Sigmoid colon (tissue), 7 donors: ENCODE measurements at places on chromosomes 16 and 17. TPM values are rescaled to one million over a fixed set of nuclear protein-coding genes. Genes with fewer than 3 reads are reported as not detected.

The KRT40 gene
- total RNA-seq: not detected

The KRTAP9-2 gene
- total RNA-seq: not detected

The CD68 gene
- total RNA-seq: 24.6 TPM

The KRTAP3-2 gene
- total RNA-seq: not detected

The PTX4 gene
- total RNA-seq: not detected

The SHCBP1 gene
- total RNA-seq: 0.66 TPM

The SYT17 gene
- total RNA-seq: 2.5 TPM

The SLFN14 gene
- total RNA-seq: not detected

The TP53TG3F gene
- total RNA-seq: not detected

The NPIPA3 gene
- total RNA-seq: 2.8 TPM

DNA sequence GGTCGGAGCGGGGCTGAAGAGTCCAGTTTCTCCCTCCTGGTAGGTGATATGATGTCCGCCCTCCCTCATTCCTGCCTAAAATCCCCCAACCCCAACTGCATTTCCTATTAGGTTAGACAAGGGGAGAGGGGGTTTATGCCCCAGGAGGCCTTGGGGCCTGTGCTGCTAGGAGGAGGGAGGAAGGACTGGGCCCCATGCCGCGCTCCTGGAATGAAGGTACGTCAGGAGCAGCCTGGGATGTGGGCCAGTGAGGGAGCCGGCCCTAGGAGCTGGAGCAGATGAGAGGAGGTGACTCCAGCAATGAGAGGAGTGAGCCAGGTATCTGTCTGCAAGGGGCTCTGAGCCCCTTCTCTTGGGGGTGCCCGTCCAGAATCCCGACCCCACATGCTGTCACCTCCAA, 46.9 kb upstream of the CDC42EP4 start:
- H3K27ac ChIP-seq: peak overlapping the region; percentile 86
- no peaks in the 10 kb centered on the region for H3K36me3 ChIP-seq
- H3K27me3 ChIP-seq: no peaks in the 10 kb centered on the region
- H3K4me1 ChIP-seq: peaks cover 48% of the 10 kb centered on the region

DNA sequence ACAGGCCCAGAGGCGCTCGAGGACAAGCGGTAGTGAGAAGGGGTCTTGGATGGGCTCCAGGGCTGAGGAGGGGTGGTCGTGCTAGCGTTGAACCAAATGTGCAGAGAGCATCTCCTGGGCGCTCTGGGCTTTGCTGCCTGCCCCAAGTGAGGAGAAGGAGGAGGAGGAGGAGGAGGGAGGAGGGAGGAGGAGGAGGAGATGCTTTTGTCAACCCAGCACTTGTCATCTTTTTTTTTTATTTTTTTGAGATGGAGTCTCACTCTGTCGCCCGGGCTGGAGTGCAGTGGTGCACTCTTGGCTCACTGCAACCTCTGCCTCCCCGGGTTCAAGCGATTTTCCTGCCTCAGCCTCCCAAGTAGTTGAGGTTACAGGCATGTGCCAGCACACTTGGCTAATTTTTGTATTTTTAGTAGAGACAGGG, 59.8 kb downstream of the PGS1 start:
- no peak for DNase-seq
- H3K27ac ChIP-seq: no peak overlapping the region
- H3K4me3 ChIP-seq: no peak overlapping the region
- H3K27me3 ChIP-seq: peaks cover 38% of the 10 kb centered on the region
- H3K4me1 ChIP-seq: no peaks in the 10 kb centered on the region

DNA sequence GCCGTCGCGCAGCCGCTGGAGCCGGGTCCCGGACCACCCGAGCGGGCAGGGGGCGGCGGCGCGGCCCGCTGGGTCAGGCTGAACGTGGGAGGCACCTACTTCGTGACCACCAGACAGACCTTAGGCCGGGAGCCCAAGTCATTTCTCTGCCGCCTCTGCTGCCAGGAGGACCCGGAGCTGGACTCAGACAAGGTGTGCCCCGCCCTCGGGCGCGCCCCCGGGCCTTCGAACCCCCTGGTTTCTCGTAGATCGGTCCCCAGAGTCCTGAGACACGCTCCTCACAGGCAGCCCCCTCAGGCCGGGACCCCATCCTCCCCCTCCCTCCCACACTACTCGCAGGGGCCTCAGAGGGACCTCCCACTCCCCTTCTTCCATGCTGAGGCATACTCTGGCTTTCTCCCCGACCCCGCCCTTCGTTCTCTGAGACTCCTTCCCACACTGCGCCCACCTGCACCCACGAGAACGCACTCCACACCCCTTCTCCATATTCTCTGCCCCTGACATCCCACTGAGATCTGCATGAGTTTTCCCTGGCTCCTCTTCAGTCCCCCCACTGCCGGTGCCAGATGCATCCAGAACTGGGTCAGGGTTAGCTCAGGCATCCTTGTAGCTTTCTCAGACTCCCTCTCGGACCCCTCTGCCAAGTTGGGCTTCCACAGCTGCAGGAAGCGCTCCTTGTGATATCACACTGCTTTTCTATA, 523 bp downstream of the KCTD2 start:
- H3K4me3 ChIP-seq: peak overlapping the region; percentile 96
- DNase-seq: peak; percentile 80
- no peaks in the 10 kb centered on the region for H3K36me3 ChIP-seq
- H3K4me1 ChIP-seq: peaks cover 35% of the 10 kb centered on the region
- H3K27me3 ChIP-seq: no peaks in the 10 kb centered on the region

DNA sequence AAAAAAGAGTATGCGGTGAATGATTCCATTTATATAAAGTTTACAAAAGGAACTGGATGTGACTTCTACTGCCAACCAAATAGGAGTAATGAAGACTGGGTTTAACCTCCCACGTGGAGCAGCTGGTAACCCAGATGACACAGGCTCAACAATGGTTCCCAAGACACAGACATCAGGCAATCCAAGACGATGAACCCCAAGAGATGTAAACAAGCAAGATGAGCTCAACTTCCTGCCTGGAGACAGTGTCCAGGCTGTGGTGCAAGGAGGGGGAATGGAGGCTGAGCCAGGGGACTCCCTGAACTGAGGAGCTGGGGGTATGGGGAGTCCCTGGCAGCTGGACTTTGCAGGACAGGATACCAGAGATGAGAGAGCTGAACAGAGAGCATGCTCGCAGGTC, 104.7 kb downstream of the LITAF start:
- no peak for DNase-seq
- no peaks in the 10 kb centered on the region for H3K4me1 ChIP-seq
- H3K27me3 ChIP-seq: no peaks in the 10 kb centered on the region
- H3K27ac ChIP-seq: no peak overlapping the region
- no peak overlapping the region for H3K4me3 ChIP-seq

- H3K4me1 ChIP-seq: no peaks in the 10 kb centered on the region
- H3K27me3 ChIP-seq: no peaks in the 10 kb centered on the region
- H3K4me3 ChIP-seq: no peak overlapping the region
- no peak overlapping the region for H3K27ac ChIP-seq
- H3K36me3 ChIP-seq: no peaks in the 10 kb centered on the region
Observed at GRCh38 chr17:67422897-67423296, 45.8 kb downstream of the PITPNC1 start.

DNA sequence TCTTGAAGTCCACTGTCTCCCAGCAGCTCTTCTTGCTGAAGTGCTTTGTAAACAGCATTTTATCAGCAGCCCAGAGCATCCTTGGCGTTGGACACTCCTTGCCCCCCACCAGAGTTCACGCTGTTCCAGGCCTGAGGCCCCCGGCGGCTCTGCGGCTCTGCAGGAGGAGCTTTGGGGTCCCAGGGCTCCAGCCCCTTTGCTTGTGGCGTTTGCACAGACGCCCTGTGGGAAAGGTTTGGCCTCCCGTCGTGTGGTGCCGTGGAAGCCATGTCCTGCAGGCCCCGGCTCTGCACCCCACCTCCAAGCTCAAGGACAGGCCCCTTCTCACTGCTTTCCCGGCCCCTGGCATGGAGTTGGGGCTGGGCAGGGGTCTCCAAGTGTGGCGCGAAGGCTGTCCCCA, 14.1 kb downstream of the METRNL start:
- H3K4me1 ChIP-seq: no peaks in the 10 kb centered on the region
- H3K27me3 ChIP-seq: no peaks in the 10 kb centered on the region
- H3K4me3 ChIP-seq: no peak overlapping the region
- H3K36me3 ChIP-seq: peaks cover 57% of the 10 kb centered on the region
- H3K27ac ChIP-seq: no peak overlapping the region

DNA sequence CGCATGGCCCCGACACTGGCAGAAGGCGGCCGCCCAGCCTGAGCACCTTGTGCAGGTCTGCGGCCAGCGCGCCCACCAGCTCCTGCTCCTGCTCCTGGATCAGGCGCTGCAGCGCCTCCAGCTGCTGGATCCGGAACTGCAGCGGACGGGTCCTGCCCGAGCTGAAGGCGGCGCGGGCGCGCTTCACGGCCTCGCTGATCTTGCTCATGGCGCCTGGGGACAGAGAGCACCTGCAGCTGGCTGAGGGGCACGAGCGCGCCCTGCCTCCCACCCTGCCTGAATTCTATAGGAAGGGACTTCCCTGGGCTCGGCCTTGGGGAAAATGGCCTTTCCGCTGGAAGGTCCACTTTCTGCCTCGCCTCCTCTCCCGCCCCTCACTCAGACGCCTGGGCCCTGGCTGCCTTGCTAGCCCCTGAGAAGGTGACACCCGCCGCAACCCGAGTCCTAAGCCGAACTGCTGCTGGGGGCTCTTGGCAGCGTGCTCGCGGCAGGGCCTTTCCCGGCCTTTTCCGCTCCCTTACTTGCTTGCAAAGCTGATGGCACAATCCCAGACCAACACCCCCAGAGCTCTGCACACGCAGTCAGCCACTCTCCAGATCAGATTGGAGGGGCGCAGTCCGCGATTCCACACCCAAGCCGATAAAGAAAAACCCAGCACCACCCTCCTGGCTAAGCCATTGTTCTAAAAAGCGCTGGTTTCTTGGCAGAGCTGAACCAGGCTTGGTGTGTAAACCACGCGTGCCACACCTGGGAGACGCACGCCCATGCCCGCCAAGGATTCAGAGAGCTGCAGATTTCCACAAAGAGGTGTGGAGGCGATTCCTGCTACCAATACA, 3.0 kb downstream of the ALDH3A1 start:
- peaks cover 11% of the 10 kb centered on the region for H3K4me1 ChIP-seq
- H3K4me3 ChIP-seq: peak overlapping the region; percentile 56
- H3K36me3 ChIP-seq: no peaks in the 10 kb centered on the region
- no peaks in the 10 kb centered on the region for H3K27me3 ChIP-seq
- DNase-seq: peak; percentile 96

- H3K4me3 ChIP-seq: no peak overlapping the region
- H3K27ac ChIP-seq: peak overlapping the region; percentile 28
- no peak for DNase-seq
- peaks cover 95% of the 10 kb centered on the region for H3K36me3 ChIP-seq
Observed at GRCh38 chr17:50190293-50190602, 11.2 kb downstream of the COL1A1 start.

DNA sequence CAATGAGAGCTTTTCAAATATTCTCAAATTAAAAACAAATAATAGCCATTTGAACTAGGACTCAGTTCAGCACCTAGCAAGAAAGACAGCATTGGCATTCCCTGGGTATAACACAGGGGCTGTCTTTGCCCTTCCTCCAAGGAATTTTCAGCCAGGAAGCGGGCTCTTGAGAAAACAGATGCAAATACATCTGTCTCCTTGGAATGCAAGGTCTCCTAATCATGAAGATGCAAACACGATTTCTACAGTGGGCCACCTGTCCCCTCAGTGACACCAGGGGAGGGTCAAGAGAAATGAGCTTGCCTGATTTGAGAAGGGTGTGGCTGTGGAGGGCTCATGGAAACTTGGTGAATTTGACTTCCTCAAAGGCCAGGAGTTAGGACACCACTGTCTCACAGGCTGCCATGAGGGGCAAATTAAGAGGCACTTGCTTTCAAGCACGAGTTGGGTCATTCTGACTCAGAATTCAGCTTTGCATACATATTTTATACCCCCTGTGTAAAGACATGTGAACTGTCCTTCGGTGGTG, 24.5 kb upstream of the SUPT4H1 start:
- H3K27me3 ChIP-seq: no peaks in the 10 kb centered on the region
- DNase-seq: no peak
- H3K4me3 ChIP-seq: no peak overlapping the region
- no peaks in the 10 kb centered on the region for H3K4me1 ChIP-seq
- no peaks in the 10 kb centered on the region for H3K36me3 ChIP-seq

DNA sequence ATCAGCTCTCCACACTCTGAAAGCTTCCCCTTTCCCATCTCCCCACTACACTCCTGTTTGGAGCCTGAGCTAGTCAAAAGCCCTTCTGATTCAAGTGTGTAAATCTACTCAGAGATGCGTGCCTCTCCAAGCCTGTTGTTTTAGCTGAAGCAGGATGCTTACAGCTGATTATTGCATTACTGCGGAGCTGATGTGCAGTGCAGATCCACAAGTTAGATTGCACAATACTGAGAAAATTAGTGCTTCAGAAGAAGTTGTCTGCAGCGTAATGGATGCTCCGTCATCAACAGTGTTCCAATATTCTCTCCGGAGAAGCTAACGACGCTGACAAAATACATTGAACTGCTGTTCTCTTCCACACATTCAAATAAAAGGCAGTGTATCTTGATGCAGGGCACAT, 44.8 kb upstream of the NLRP1 start:
- no peak overlapping the region for H3K4me3 ChIP-seq
- no peak for DNase-seq
- H3K27me3 ChIP-seq: peaks cover 10% of the 10 kb centered on the region
- H3K4me1 ChIP-seq: no peaks in the 10 kb centered on the region
- H3K36me3 ChIP-seq: no peaks in the 10 kb centered on the region

GRCh38 chr16:67842509-67843342, 606 bp downstream of the THAP11 start:
- peaks cover 47% of the 10 kb centered on the region for H3K4me1 ChIP-seq
- H3K27ac ChIP-seq: peak overlapping the region; percentile 99
- H3K27me3 ChIP-seq: no peaks in the 10 kb centered on the region
- peak overlapping the region; percentile 94 for H3K4me3 ChIP-seq

GRCh38 chr17:50297407-50297865, 23.2 kb downstream of the TMEM92 start:
- H3K4me1 ChIP-seq: no peaks in the 10 kb centered on the region
- DNase-seq: peak; percentile 91
- no peak overlapping the region for H3K27ac ChIP-seq
- H3K36me3 ChIP-seq: no peaks in the 10 kb centered on the region
- H3K27me3 ChIP-seq: no peaks in the 10 kb centered on the region

DNA sequence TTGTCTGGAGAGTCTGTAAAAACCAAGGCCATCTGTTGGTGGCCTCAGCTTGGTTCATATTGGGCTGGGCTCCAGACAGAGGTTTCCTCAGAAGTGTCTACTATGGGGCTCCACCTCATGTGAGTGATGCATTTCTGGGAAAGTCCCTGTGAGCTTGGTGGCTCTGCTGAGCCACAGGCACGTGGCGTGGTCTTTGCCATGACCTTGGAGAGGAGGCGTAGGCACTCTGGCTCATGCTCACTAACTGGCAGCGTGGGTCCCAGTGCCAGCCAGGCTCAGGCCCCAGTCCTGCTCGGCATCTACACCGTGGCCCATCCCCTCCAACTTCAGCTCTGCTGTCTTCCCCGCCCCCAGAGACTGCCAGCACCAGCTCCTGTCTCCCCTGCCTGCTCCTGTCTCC, 10.7 kb upstream of the SMTNL2 start:
- DNase-seq: no peak
- H3K4me3 ChIP-seq: no peak overlapping the region
- no peaks in the 10 kb centered on the region for H3K27me3 ChIP-seq
- no peaks in the 10 kb centered on the region for H3K4me1 ChIP-seq

GRCh38 chr17:36850790-36851189, 86.5 kb upstream of the LHX1 start:
- no peaks in the 10 kb centered on the region for H3K4me1 ChIP-seq
- no peak for DNase-seq
- peaks cover 37% of the 10 kb centered on the region for H3K27me3 ChIP-seq
